ENCODE measurements at places on chromosomes 4 and X.

- no peak for DNase-seq
Observed at GRCh38 chr4:116024954-116025708, 911.7 kb upstream of the NDST4 start.

DNA sequence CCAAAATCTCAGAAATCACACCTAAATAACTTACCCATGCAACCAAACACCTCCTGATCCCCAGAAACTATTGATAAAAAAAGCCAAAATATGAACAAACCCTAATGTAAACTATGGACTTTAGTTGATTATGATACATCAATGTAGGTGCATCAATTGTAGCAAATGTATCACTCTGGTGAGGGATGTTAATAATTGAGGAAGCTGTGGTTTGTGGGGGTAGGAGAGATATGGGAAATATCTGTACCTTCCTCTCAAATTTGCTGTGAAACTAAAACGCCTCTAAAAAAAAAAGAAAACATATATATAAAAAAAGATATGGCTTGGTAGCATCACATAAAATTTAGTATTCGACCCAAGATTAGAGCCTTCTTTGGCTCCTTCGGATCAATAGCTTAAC is 144.3 kb upstream of the CPEB2 start:
- DNase-seq: no peak

DNA sequence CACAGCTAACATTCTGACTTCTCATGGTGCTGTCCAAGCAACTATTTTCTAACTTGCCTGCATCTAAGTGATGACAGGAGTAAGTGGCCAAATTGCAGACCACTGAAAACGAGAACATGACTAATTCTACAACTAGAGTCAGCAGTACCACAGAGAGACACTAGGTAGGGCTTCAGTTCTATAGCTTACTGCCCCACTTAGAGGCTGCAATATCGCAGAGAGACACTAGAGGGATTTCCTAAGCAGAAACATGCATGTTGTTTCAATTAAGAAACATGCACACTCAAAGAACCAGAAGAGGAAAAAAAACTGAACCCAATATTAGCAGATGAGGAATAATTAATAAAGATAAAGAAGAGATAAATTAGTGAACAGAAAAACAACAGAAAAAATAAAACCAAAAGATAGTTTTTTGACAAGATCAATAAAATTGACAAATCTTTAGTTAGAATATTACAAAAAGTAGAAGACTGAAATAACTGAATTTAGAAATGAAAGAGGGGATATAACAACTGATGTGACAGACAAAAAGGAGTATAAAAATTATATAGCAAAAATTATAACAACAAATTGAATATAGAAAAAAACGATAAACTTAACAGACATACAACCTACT is 100.8 kb downstream of the SPIN4 start:
- no peak for DNase-seq

- no peak for DNase-seq
Observed at GRCh38 chr4:176841711-176842112, 49.0 kb upstream of the VEGFC start.

- no peak for DNase-seq
Observed at GRCh38 chrX:39815631-39816030, 282.1 kb downstream of the BCOR start.

- DNase-seq: no peak
Observed at GRCh38 chr4:76733068-76733771, 164.7 kb downstream of the SOWAHB start.

DNA sequence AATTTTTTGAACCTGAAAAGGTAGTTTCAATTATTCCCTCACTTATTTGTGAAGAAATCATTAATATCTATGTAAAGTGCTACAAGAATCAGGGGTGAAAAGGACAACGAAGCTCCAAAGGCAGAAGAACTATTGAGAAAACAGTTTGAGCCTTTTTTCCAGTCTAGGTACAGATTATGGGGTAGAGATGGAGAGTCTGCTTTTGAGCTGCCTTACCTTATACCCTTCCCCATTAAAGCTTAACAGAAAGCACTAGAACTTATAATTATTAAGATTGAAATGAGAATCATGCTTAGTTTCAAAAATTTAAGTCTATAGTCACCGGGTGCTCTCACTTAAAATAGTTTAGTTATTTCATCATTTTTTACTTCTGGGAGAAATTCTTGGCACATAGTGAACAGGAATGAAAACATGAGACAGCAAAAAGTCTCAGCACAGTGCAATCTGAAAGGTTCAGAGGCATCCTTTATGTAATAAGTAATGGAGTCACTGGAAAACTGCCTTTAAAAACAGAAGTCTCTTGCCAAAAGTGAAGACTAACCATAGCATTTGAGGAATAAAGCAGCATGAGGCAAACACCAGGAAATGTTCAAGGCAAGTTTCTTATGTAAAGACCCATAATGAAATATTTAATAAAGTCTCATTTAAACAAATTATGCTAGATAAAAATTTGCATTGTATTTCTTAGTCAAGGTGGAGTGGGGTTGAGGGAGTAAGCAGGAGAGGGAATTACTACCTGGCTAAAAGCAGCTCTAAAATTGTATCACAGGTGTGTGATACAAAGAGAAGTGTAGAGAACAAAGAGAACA is 5.1 kb upstream of the DCLK2 start:
- DNase-seq: no peak

DNA sequence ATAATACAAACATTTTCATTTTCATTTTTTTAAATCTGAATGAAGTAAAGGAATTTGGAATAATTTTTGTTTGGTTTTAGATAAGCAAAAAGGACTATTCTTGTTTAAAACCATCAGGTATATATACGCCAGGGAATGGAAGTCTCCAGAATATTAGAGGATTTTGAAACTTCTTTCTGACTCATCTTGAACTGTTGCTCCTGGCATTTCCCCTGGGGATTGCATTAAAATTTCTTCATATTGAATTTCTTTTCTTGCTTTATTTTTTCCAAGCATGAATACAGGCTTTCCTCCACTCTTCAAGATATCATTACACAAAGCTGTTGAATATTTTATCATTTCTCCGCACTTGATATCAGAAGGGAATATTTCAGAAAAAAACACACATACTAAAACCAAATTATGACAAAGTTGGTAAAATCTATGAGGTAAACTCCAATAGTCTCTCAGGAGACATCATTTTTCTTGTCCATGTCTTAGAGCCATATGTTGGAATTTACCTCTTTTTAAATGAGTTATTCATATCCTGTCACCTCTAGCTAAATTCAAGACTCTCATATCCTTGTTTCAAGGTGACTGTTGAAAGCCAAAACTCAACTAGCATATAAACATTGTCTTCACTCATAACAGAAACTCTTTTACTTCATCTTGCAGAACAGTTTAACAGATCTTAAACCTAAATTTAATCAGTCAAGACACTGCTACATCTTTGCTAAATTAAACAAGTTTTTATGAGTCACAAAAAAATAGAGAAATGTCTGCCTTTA is 20.7 kb upstream of the CSN1S1 start:
- DNase-seq: no peak

DNA sequence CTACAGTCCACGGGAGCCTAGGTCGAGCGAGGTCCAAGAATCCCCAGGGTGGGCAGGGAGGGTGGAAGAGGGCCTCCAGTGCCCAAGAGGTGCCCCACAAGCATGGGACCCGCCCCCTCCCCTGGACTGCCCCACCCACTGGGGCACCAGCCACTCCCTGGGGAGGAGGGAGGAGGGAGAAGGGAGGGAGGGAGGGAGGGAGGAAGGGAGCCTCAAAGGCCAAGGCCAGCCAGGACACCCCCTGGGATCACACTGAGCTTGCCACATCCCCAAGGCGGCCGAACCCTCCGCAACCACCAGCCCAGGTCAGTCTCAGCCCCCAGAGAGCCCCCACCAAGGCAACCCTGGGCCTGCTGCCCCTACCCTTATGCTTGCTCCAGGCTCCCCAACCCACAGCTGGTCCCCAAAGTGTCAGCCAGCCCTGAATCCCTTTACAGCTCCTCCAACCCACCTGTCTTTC is at the start of gene GATA1:
Gene GATA1, plus strand, starts transcription at position 250 of the 460 bp plus-strand sequence. CDS start 4,520 bp downstream, outside the sequence.
- DNase-seq: no peak

DNA sequence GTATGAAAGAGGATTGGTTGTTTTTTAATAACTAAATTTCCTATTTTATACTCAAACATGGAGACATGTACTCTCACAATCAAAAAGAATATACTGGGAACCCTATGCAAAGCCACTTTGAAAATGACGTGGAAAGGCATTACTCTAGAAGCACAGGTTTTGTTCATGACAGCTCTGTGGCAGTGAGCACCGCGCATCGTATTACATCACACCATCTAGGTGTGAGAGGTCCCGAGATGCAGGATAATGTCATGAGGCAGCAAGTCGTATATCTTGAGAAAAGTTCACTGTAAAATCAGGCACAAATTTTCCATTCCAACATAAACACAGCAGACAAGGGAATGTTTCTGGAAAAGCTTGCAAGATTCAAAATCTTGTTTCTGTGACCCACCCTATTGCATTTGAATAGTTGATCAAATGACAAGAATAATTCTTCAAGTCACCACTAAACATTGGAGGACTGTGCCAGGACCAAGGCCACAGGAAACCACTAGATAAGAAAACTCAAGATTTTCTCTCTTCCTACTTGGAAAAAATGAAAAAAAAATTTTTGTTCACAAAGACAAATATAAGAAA is 127.6 kb downstream of the LDB2 start:
- no peak for DNase-seq

DNA sequence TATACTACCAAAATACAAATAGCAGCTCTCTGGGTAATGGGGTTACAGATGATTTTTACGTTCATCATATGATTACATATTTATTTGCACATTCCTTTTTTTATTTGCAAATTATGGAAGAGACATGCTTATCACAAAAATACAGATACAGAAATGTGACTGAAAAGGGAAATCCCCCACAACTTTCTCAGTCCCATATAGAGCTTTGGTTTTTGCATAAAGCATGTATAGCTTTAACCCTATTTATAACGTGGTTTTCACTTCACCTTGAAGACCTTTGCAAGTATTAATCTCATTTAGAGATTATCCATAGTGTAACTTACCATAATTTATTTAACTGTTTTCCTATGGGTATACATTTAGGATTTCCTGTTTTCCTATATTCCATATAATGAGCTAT is 55.4 kb downstream of the PDK3 start:
- no peak for DNase-seq

Measured in stimulated activated CD4-positive, alpha-beta T cell treated with anti-CD3 and anti-CD28 coated beads, Interleukin-1b, Interleukin-23, amount 100 ng/mL, for 24 hours (primary cell).